ENCODE measurements at places on chromosomes 13 and 19.
A peak's percentile ranks its signal among the peaks of the same experiment; 100 is the strongest.

DNA sequence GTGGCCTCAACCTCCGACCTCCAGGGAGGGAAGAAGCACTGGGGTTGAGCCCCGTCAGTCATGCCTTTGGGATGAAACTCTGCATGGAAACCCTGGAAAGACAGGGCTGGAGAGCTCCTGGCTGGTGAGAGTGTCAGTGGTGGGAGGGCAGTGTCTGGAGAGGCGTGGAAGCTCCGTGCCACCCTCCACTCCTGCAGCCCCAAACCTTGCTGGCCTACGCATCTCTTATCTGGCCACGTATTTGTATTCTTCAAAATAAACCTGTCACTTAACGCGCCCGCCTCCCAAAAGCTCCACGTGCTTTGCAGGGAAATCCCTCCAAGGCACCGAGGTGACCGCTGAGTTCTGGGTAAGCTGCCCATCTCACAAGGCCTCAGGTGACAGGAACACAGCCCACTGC lies 84.3 kb downstream of the TEX29 start:
- no peak for DNase-seq

DNA sequence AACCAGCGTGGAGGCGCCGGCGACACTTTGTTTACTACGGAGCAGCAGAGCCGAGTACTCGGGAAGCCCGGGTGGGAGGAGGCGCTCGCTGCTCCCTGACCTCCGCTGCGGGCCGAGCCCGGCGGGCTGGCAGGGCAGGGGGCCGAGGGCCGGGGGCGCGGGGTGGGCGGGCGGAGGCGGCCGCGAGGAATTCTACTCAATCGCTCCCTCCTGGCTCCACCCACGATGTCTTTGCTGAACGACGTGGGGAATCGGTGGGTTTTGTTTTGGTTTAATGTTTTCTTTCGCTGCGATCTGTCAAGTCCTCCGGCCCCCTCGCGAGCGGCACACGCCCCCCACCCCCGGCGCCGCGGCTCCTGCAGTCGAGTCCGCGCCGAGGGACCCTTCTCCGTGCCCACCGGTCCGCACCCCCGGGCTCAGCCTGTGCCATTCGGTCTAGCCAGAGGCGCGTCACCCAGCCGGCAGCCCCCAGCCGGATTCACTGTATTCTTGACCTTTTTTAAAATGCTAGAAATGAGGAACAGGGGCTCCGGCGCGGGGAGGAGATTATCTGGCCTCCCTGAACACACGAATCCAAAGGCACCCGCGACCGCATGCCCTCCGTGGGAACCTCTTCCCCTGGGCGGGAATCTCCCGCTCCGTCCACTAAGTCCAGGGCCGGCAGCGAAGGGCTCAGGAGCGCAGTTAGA lies 636 bp upstream of the FOXO1 start:
- DNase-seq, result no peak

- peak; percentile 73 for DNase-seq
Observed at GRCh38 chr19:53157626-53158025, 1.2 kb downstream of the ZNF347 start.

GRCh38 chr13:47903836-47904235 lies 97.2 kb downstream of the SUCLA2 start:
- DNase-seq, result no peak

DNA sequence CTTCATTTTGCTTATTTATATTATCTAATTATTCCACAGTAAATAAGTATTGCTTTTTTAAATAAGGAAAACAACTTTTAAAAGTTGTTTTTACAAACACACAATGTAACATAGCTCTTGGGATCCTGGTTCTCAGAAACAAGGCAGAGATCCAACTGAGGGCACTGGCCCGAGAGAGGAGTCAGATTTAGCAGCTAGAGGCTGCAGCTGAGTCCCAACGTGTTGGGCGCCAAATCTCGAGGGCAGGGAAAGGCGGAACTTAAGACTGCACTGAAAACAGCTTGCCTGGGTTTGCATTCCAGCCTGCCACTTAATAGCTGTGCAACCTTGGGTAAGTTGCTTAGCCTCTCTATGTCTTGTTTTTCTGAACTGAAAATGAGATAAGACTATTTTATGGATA lies 16.4 kb upstream of the WASF3 start:
- peak; percentile 82 for DNase-seq

DNA sequence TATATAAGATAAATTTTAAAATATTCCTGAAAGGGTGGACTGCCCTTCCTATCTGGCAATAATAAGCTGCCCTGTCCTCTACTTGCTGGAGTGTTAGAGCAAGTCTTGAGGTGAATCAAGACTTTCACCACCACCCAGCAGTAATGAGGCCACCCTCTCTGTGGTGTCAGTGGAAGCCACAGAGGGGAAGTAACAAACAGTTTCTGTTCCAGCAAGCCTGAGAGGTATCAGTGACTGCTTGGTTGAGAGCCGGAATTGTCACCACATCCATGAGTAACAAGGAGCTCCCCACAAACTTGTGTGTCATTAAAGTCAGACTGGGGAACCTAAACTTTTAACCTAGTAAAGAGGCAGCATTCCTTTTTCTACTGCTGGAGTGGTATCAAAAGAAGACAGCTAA lies 532.7 kb upstream of the SPRY2 start:
- DNase-seq, result no peak

GRCh38 chr13:80214050-80214449 lies 126.9 kb downstream of the SPRY2 start:
- DNase-seq, result no peak

GRCh38 chr13:52371736-52372247 lies 34.2 kb downstream of the THSD1 start:
- no peak for DNase-seq

DNA sequence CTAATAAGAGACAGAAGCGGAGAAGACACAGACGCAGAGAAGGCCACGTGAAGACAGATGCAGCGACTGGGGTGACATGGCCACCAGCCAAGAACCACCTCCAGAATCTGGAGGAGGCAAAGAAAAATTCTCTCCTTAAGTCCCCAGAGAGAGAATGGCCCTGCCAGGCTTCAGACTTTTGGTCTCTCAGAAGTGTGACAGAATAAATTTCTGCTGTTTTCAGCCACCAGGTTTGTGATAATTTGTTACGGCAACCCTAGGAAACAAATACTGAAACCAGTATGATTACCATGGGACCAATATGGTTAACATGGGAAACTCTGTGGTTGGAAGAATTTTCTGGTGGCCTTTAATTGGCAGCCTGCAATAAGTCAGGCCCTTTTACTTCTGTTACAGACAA lies 63.9 kb upstream of the DOCK9 start:
- DNase-seq, result no peak

- DNase-seq, result no peak
Observed at GRCh38 chr13:104993708-104994107, 1541.8 kb downstream of the EFNB2 start.

DNA sequence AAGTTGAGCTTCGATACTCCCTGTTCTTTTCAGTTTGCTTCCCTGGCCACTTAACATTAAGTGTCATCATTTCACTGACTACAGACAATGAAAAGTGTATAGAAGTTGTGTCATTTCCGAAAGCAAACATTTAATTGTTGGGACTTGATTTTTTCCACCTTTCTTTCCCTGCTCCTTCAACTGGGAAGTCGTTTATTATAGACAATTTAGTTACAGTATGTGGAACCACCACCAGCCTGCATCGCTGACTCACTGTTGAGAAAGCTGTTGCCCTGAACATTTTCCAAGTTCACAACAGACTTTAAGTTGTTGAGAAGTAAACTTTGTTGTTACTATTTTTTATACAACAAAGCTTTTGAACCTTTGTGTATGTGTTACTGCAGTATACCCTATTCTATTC lies 788.4 kb upstream of the PRR20A start:
- no peak for DNase-seq

DNA sequence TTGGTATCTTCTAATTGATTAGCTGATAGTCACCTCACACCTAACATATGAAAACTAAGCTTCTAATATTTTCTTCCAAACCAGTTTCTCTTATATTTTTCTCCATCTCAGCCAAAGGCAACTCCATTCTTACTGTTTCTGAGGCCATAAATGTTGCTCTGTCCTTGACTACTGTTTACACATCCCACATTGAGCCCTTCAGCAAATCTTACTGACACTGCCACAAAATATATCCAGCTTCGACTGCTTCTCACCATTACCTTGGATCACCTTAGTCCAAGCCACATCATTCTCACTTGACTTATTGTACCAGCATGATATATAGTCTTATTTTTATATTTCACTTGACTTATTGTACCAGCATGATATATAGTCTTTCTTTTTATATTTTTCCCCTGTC lies 121.6 kb downstream of the MAB21L1 start:
- DNase-seq, result no peak
